ENCODE measurements at places on chromosomes 16 and 17.
A peak's percentile ranks its signal among the peaks of the same experiment; 100 is the strongest.

GRCh38 chr17:56602292-56603130, 9.0 kb downstream of the NOG start:
- DNase-seq: no peak

DNA sequence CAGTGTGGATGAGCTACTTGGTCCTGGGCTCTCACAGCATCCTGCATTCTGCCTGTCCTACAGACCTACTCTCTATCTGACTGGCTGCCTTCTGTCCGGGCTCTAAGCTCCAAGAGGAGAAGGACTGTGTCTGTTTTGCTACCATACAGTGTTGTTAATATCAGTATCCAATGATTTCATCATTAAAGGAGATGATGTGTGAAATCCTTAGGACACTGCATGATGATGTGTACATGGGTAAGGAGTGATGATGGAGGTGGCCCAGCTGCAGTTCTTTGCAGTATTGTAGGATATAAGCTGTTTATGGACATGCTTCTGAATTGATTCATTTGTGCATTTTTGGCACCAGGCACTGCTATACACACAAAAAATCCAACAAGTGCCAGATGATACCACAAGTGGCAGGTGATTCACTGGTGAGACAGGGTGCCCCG, 536.9 kb upstream of the CDH11 start:
- no peak for DNase-seq

DNA sequence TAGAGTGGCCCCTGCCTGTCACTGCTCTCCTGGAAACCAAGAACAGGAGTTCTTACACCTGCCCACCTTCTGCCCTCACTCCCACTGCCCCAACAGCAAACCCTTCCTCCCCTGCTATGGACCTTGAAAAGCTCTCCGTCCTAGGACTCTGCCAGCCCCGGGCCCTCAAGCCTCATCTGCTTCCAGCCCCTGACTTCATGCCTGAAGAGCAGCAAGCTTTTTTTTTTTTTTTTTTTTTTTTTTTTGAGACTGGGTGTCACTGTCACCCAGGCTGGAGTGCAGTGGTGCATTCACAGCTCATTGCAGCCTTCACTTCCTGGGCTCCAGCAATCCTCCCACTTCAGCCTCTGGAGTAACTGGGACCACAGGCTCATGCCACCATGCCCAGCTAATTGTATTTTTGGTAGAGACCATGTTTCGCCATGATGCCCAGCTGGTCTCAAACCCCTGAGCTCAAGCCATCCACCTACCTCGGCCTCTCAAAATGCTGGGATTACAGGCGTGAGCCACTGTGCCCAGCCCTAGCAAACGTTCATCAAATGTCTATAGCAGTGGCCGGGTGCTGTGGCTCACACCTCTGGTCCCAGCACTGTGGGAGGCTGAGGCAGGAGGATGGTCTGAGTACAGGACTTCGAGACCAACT, 16.9 kb downstream of the CARHSP1 start:
- no peak for DNase-seq

DNA sequence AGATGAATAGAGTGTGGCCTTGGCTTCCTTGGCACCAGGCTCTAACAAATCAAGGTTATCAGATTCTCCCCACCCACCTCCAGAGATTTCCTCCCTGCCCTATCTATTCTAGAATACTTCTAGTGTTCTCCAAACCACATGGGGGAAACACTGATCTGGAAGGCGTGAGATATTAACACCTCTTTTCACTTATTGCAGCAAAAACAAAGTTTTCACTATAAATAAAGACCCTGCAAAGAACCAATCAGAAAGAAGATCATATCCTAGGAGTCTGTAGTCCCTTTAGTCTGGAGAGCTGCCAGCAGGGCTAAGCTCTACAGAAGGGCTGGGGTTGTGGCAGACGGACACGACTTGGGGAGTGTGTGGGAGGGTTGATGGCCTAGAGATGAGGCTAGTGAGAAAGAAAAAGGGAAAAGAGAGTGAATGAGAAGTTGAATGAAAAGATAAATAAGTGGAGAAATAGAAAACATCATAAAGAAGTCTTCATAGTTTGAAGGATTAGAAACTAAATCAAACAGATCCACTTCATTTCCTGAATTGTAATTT, 8.6 kb upstream of the SKAP1 start:
- DNase-seq: no peak

- DNase-seq: no peak
Measured at GRCh38 chr16:50402298-50402895, 33.6 kb upstream of the BRD7 start.

GRCh38 chr16:80968386-80969113, 38.1 kb downstream of the CMC2 start:
- no peak for DNase-seq

GRCh38 chr16:24729951-24730815, 732 bp downstream of the TNRC6A start:
- peak; percentile 42 for DNase-seq

DNA sequence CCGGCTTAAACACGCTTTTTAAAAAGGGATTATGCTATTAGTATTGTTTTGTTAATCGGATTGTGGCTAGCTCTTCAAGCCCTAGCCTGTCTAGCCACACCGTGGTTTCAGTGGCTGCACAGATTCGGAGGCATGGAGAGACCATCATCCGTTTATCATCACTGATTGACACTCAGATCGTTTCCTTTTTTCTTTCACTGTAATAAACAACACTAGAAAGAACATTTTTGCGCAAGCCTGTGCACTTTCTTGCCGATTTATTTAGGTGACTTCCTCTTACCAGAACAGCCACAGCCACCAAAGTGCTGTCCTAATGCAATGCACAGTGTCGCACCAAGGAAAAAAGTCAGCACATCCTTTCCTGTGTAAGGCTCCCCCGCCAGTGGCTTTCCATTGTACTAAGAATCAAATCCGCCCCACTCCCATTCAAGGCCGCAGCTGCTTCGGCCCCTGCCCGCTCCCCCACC, 78.2 kb downstream of the CRISPLD2 start:
- peak; percentile 98 for DNase-seq

DNA sequence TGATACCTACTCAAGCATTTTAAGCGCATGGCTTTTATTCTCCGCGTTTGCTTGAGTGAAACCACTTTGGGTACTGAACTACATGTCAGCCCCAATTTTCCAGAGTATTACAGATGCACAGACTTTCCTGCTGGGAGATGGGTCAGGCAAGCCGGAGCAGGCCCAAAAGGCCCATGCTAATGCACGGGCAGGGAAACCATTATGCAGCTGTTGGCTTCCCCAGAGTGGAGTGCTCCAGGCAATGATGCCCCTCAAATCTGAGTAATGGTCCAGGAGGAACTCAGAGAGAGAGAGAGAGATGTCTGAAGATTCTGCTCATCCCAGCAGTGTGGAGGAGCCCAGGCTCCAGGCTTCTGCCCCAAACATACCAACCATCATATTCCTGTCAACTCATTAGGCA, 80.2 kb downstream of the CDH11 start:
- DNase-seq: no peak
